ENCODE measurements at places on chromosomes 2 and 18.

DNA sequence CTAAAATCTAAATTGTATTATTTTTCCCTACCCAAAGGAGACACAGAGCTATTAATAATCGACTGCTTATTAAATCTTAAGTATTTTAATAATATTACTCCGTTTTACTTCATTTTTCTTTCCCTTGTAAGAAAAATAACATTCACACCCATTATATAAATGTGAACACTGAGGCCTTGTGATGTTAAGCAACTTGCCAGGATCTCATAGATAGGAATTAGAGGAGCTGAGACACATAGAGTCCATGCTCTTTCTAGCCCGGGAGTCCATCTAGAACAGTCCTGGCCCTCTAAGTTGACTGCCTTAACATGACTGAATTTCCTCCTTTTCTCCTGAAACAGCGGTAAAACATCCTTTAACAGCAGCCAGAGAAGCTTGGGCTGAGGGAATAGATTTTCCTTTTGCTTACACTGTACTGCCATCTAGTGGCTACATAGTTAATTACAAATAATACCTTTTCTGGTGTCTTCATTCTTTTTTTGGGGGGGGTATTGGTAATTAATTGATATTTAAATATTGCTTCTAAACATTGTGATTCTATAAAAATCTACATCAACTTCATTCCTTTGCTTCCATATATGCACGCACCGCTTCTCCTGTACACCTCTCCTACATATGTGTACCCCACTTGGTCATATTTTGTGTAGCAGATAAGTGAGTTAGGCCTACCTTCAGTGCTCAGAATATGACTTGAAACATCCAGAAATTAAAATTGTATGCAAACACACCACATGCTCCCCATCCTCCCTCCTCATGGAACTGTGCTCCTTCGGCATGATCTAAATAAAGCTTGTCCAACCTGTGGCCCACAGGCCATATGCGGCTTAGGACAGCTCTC lies 125.8 kb upstream of the HNMT start:
- DNase-seq = no peak

DNA sequence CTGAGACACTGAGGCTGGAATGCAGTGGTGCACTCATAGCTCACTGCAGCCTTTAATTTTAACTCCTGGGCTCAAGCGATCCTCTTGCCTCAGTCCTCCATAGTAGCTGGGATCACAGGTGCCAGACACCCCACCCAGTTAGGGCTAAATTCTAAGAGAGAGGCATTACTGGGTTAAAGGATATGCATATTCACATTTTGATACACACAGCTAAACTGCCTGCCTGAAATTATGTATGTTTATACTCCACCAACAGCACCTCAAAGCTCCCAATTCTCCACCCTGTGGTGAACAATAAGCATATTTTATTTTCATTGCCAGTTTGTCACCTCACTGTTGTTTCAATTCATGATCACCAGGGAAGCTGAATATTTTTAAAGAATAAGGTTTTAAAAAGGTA lies 18.7 kb upstream of the MCM6 start:
- DNase-seq = no peak

GRCh38 chr2:219073413-219074129 lies 12.8 kb upstream of the IHH start:
- peak; percentile 24 for DNase-seq

- no peak for DNase-seq
Measured at GRCh38 chr2:149832324-149832723, 244.7 kb upstream of the MMADHC start.

- no peak for DNase-seq
Measured at GRCh38 chr2:238906254-238906935, 58.5 kb downstream of the TWIST2 start.

DNA sequence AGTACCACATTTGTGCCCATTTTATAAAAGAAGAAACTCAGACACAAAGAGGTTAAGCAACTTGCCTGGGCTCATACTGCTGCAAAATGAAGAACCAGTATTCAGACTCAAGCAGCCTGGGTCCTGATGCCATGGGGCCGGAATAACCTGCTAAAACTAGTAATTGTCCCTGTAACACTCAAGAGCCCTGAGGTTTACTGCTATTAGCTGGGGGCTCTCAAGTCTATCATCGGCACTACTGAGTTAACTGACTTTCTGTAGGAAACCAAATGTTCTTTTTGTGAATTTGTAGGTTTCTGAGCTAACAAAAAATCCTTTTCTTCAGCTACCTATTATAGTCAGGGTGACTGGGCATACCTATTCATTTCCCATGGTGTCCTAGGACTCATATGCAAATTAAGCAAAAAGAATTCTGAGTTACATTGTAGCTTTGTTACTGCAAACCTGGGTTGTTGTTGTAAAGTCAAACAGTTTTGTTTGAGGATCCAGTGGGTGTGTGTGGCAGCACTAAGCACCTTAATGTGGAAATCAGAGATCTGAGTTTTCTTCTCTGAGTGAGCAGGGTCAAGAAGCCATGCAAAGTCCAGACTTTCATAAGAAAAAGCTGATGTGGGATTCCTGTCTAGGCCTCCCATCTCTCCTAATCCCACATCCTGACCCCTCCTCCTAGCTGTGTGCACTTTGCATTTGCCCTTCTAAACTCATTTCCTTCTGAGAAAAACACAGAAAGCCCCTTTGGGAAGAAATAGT lies 72.4 kb upstream of the TNP1 start:
- DNase-seq = no peak

- no peak for DNase-seq
Measured at GRCh38 chr18:48831802-48832201, 119.0 kb downstream of the SMAD7 start.

- DNase-seq = no peak
Measured at GRCh38 chr2:219218217-219218731, 484 bp downstream of the ABCB6 start.

DNA sequence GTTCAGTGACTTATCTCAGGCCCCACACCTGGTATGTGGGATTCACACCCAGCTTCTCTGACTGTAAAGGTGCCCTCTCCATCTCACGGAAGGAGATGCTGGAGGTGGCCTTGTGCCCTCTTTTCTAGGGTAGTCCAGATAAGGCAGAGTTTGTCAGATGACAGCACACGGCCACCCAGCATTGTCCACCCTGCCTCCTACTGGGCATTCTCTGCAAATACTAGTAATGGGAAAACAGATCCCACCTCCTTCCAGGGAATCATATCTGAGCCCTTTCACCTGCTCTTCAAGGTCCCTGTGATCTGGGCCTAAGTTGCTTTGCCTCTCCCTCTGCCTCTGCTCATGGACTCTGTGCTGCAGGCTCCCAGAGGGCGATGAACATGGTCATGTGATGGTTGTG lies 214.7 kb downstream of the CLIP4 start:
- no peak for DNase-seq

- no peak for DNase-seq
Measured at GRCh38 chr18:36461551-36461987, 164.1 kb downstream of the FHOD3 start.

GRCh38 chr2:23400703-23401102 lies 15.7 kb downstream of the KLHL29 start:
- no peak for DNase-seq

DNA sequence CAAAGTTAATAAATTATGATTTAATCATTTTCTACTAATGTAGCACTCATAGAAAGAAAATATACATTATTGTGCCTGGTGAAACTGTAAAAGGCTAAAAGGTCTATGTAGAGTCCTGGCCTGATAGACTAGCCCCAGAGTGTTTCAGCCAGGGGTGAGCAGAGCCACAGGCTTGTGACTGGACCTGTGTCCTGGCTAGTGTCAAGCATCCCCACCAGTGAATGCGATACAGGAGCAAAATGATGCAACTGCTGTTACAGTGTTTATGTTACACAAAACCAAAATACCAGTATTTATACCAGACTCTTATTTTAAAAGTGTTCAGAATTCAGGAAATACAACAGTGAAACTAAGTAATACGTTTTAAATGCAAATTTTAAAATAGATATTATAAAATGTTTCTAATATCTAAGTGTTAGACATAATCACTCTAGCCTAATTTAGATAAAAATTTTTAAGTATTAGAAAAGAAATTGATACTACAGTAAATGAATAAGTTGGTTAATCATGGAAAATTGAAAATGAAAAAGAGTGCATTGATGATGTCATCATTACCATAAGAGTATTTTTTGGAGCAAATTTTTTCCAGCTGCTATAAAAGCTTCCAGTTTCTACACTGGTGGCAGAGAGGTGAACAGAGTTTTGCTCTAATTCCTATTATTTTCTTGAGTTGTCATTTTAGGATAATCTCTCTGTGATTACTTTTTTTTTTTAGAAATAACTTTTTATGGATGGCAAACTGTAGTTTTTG lies 6.2 kb upstream of the TSPYL6 start:
- DNase-seq = no peak

- no peak for DNase-seq
Measured at GRCh38 chr2:16653799-16654198, 11.8 kb downstream of the CYRIA start.

- DNase-seq = no peak
Measured at GRCh38 chr18:9730786-9731185, 22.7 kb downstream of the RAB31 start.

GRCh38 chr2:197141702-197142473 lies 168.7 kb downstream of the ANKRD44 start:
- DNase-seq = no peak

DNA sequence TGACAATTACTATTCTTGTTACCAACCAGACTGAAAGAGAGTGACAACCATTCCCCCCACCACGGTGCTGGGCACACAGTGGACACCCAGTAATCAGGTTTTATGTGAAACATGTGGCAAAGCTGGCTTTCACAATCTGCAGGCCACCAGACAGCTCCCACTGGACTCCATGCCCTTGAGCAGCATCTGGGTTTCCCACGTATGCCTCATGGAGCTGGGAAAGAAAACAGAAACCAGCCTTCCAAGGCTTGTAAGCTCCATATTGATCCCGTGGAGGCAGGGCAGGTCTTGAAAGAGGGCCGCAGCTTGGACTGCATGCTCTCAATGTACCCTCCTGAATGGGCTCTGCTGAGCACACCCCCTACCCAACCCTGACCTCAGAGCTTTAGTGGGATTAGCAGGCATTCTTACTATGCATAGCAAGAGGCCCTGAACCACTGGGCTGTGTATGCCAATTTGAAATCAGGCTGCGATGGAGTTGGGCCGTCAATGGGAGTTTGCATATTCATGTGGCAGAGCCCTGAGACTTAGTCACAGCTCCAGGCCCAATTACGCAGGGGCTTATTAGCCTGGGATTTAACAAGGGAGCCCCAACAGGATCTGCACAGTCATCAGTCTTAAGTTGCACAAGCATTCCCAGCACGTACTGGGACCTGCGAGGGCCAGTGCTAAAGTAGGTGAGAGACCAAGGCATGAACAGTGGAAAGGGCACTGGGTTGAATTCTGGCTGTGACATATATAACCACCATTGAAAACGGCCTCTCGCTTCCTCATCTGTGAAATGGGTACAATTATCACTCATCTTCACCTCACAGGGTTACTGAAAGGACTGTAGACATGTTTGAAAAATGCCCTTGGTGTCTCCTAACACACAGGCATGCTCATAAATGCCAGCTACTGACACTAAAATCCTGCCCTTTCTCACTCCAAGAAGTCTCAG lies 10.5 kb downstream of the C1QL2 start:
- DNase-seq = no peak

DNA sequence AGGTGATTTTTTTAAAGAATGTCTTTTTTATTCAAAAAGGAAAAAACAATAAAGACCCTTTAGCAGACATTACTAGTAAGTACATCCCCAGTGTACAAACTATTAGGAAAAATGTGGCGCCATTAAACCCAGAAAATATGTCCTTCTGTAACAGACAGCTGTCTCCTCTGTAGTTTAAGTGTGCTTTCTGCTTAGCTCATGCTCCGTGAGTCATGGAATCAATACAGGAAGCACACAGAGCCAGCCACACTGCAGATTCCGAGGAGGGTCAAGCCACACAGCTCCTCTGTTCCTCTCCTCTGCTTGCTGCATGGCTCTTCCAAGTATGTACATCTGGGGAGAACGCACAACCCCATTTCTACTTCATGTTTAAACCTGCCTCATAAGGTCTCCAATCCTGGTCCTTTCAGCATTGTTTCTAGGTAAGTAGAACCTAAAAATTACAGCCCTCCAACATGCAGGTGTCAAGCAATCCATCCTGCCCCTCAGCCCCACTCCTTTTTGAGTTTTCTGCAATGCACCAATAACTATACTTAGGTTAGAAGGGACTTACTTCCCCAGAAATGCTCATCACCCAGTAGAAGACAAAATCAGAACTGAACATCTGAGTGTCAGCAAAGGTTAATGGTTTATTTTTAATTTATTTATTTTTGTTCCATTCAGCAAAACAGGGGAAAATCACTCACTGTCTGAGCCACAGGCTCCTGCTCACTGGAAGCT lies 37.5 kb downstream of the ACVR1 start:
- peak; percentile 65 for DNase-seq

DNA sequence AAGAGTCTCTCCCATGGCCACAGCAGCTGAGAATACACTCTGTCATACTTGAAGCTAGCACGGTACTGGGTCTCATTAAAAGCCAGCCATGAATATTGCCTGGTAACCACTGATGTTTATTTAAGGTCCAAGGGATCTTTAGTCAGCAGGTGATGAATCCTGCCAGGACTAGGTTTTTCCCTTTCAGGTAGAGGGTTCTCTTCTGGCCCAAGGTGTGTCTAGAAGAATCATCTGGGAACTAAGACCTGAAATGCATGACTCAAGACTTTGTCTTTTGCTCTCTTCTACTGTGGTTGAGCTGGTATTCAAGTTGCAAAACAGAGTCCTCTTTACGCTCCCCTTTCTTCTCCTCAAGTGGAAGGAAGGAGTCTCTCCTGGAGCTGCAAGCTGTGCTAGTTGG lies 400.5 kb upstream of the FSIP2 start:
- no peak for DNase-seq

DNA sequence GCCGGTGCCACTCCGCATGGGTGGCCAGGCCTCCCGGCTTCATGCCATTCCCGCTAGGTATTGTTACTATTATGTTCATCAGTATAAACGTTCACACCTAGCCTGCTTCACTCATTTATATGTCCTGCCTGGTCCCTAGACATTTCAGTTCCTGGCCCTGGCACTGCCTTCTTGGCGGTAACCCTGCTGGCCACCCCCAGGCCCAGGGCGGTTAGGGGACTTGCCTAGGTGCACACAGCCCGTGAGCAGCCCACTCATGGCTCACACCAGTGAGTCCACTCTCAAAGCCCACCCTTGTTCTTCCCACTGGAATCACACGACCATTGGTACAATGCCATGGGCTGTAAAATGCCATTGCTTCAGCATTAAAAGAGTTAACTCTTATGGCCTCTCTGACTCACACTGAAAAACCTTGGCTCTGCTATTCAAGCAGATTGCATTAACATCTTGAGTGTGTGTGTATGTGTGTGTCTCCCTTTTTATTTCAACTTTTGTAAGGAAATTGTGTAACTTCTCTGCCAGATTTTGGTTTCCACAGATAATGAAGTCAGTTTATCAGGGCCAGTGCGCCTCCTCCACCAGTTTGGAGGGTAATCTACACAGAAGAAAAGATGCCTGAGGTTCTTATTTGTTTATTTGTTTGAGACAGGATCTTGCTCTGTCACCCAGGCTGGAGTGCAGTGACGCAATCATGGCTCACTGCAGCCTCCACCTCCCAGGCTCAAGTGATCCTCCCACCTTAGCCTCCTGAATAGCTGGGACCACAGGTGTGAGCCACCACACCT lies 74.2 kb downstream of the RAB31 start:
- DNase-seq = no peak

GRCh38 chr2:12051831-12052230 lies 305.4 kb downstream of the LPIN1 start:
- no peak for DNase-seq
